ENCODE measurements at places on chromosomes 12 and 14.

- DNase-seq = no peak
Measured at GRCh38 chr14:105173901-105174894, 5.6 kb upstream of the JAG2 start.

- DNase-seq = no peak
Measured at GRCh38 chr14:95071649-95072280, 85.6 kb downstream of the DICER1 start.

- no peak for DNase-seq
Measured at GRCh38 chr12:30278401-30278800, 417.3 kb downstream of the IPO8 start.

- DNase-seq = no peak
Measured at GRCh38 chr12:96103067-96103644, 67.8 kb upstream of the LTA4H start.

DNA sequence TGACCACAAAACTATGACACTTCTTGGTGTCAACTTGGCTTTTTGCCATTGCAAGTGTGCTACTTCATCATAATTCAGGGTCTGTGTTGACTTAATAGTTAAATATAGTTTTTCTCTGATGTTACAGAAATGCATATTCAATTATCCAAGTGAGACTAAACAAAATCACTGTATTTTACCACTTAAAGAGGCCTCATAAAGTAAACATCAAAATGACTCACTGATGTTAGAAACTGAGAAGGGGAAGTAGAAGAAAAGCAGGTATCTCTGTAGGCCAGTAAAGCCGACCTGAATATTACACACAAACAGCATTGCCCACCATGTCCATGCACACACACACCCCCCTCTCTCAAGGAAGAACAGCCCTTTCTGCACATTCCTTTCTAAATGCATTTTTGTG is 55.4 kb downstream of the RPAP3 start:
- DNase-seq = no peak

DNA sequence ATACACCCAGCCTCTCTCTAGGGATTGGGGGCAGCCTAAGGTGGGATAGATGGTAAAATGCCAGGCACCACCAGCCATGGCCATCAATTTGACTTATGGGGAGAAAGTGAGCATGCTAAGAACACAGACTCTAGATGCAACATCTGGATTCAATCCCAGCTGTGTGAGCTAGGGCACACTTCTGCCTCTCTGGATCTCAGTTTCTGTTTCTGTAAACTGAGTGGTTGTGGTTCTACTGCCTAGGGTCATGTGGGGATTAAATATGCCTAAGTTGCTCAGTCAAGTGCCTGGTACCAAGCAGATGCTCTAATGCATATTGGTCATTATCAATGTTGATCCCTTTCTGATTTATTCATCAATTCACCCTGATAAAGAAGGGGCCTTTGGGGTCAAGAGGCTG is 12.6 kb upstream of the OAS1 start:
- no peak for DNase-seq

- no peak for DNase-seq
Measured at GRCh38 chr12:114733919-114734318, 49.9 kb upstream of the TBX3 start.

DNA sequence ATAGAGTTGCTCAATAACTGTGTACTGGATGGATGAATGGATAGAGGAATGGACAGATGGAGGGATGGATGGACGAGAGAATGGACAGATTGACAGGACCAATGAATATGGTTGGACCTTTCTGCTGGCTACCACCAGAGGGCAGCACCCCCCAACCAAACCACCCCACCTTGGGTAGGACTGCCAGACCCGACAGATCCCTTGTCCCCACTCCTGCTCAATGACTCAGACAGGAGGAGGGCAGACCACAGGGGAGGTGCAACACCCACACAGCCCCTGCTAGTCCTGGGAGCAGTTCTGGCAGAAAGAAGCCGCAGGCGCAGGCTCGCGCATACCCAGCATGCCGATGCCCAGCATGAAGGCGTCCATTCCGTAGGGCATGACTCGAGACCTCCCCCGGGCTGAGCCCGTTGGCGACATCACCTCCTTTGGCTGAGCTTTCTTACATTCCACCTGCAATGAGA is 12.4 kb downstream of the MSI1 start:
- DNase-seq = peak; percentile 58

- DNase-seq = no peak
Measured at GRCh38 chr14:89466484-89466883, 49.5 kb upstream of the FOXN3 start.

- DNase-seq = no peak
Measured at GRCh38 chr14:50521912-50522341, 10.4 kb downstream of the MAP4K5 start.

GRCh38 chr12:69150083-69150795 is 89.1 kb upstream of the CPSF6 start:
- DNase-seq = no peak

GRCh38 chr12:70695361-70696023 is 58.3 kb upstream of the PTPRB start:
- no peak for DNase-seq

DNA sequence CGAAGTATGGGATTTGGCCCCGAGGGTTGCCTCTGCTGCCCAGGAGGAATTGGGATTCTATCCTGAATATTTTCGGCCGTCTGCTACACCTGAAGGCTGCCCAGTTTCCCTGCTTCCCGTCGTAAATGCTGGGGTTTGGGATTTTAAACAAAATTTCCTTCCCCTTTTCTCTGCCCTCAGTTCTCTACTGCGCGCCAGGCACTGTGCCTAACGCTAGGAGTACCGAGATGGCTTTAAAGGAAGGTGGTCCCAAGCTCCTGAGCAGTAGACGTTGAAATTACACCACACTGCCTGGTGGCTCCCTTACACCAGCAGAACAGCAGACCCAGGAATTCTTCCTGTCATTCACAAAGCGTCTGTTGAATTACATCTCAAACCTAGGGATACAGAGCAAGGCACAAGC is 566 bp upstream of the PRDM4 start:
- no peak for DNase-seq

- no peak for DNase-seq
Measured at GRCh38 chr12:109951751-109952150, 44.4 kb downstream of the GIT2 start.

GRCh38 chr14:65206448-65207096 is 104.3 kb upstream of the MAX start:
- DNase-seq = no peak

GRCh38 chr12:26510354-26510674 is 314.9 kb downstream of the SSPN start:
- no peak for DNase-seq

DNA sequence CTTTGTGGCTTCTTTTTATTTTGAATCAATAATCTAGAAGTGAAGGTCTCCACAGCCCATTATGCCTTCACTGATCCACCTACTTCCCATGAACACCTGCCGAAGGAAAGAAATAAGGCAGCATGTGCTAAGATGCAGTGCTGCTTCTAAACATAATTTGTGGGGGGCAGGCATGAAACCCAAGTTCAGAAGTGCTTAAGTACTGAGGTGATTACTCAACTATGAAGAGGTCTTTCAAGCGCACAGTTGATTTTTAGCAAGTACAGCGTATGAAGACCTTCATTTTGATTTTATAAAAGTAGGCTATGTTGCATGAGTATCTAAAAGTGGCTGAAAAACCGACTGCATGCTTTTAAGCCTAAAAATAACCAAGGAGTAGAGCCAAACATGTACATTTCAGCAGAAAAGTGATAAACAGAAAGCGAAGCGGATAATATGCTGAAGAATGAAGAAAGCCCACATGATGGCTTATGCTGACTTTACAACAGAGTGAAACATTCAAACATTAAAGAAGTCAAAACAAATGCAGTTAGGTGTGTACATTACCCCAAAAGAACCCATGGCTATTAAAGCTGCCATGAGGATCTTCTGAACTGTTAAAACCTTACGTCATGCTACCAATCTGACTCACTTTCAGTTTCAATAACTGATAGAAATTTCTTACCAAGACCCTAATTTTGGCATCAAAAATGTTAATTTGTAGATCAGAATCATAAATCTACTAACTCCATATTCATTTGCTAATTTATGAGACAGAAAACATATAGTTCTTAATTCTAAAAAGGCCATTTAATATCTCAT is 29.3 kb downstream of the KICS2 start:
- no peak for DNase-seq

- no peak for DNase-seq
Measured at GRCh38 chr14:102403028-102403427, 40.3 kb downstream of the TECPR2 start.

DNA sequence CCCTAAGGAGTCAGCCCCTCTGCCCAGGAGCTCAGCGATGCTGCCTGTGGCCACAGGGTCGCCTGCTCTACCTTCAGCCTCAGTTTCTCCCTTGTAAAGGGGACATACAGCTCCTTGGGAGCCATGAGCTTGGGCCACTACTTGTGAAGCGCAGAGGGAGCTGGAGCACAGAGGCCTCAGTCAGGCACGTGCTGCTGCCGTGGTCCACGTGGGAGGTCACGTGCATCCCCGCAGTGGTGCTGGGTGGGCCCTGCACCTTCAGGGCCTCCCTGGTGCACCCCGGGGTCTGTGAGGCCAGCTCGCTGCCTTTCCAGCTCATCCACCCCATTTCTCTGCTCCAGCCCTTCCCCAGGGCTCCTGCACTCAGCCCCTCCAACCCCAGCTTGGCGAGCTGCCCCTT is 10.9 kb upstream of the C14orf180 start:
- no peak for DNase-seq

- DNase-seq = no peak
Measured at GRCh38 chr12:71157601-71158233, at the start of gene TSPAN8. Gene TSPAN8 (minus strand): TSS chr12:71157999. CDS start chr12:71157678, 321 bp downstream.

GRCh38 chr14:99271221-99271941 is 616 bp downstream of the BCL11B start:
- no peak for DNase-seq
